ENCODE measurements at places on chromosomes 1 and 21. TPM values are rescaled to one million over a fixed set of nuclear protein-coding genes. Genes with fewer than 3 reads are reported as not detected.

CADM3 gene
- total RNA-seq: not detected

CD34 gene
- total RNA-seq: 0.07 TPM

DNA sequence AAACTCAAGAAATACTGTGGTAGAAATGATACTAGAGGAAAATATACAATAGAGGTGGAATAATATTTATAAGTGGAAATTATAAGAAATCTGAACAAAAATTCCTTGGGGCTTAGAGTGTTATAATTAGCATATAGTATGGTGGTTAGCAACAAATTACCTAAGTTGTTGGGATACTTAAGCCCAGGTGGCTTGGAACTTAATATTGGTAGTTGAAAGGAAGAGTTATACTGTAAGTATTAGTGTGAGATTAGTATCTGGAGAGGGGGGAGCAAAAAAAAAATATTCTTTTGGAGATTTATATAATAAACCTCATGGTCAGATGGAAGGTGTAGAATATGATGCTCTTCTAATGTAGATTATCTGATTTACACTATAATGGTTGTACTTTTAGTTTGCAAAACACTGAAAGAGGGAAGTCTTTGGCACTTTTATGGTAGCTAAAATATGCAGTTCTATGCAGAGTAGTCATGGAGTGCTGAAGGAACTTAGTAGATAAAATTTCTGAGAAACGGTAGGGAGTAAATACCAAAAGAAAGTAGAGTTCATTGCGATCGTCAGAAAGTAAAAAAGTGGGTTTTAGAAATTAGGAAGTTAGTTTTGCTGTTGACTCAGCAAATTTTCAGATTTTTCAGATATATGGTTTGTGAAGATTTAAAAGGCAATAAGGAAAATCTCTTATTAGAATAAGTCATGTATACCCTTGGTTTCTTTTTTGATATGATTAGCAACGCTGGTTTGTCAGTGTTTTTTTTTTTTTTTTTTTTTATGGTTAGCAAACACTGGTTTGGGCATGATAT is 45.7 kb downstream of the MTF2 start:
- no peak overlapping the region for H3K27ac ChIP-seq
- DNase-seq: no peak
- no peaks in the 10 kb centered on the region for H3K4me1 ChIP-seq
- H3K36me3 ChIP-seq: peaks cover 14% of the 10 kb centered on the region
- H3K4me3 ChIP-seq: no peak overlapping the region
- no peaks in the 10 kb centered on the region for H3K27me3 ChIP-seq

GRCh38 chr1:20602851-20603450 is 14.1 kb downstream of the CDA start:
- no peaks in the 10 kb centered on the region for H3K36me3 ChIP-seq
- H3K27ac ChIP-seq: no peak overlapping the region
- no peak for DNase-seq
- no peaks in the 10 kb centered on the region for H3K27me3 ChIP-seq
- H3K4me1 ChIP-seq: peaks cover 55% of the 10 kb centered on the region
- H3K4me3 ChIP-seq: no peak overlapping the region
